ENCODE measurements at places on chromosomes 2 and 18.

DNA sequence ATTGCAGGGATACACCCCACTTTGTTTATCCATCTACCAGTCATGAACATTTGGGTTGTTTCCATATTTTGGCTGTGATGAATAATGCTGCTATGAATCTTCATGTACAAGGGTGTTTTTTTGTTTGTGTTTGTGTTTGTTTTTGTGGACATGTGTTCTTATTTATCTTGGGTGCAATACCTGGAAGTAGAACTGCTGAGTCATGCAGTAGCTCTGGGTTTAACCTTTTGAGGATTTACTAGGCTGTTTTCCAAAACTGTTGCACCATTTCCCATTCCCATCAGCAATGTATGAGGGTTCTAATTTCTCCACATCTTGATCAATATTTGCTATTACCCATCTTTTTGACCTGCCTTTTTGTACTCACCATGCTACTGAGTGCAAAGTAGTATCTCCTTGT, 140.0 kb upstream of the CYP1B1 start:
- no peak for DNase-seq

GRCh38 chr2:150803689-150804398, 316.4 kb upstream of the RND3 start:
- no peak for DNase-seq

GRCh38 chr2:39981883-39982311, 202.8 kb upstream of the THUMPD2 start:
- no peak for DNase-seq

- no peak for DNase-seq
These were observed 332.3 kb downstream of the CLIP4 start for GRCh38 chr2:29447513-29447912.

GRCh38 chr2:232892221-232892620, 22.2 kb downstream of the SNORC start:
- DNase-seq, result no peak
